RWPE2 (cell line): ENCODE measurements at places on chromosomes 12 and 14.

DNA sequence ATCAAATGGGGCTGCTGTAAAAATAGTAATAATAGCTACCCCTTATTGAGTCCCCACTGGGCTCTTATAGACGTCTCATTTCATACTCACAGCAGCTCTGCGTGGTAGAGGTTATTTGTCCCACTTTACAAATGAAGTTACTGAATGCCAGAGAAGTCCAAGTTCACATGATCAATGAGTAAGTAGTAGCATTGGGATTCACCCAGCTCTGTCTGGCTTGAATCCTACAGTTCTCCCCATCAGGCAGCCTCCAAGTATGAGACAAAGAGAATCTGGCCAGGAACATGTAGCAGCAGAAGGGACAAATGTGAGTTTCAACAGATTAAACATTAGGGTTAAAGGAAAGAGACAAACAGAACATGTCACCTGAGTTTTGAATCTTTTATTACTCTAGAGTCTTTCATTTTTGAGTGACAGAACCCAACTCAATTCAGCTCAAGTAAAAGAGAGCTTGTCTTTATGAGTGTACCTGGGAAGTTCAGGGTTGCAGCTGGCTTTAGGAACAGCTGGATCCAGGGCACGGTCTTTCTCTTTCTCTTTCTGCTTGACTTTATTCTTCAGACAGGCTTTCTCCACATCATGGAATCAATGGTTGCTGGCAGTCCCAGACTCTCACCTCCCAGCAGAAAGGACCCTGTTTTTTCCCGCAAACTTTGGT is 64.1 kb upstream of the JDP2 start:
- no peak overlapping the region for H3K27ac ChIP-seq
- no peaks in the 10 kb centered on the region for H3K36me3 ChIP-seq
- H3K4me3 ChIP-seq = no peak overlapping the region
- no peaks in the 10 kb centered on the region for H3K4me1 ChIP-seq
- DNase-seq = no peak

DNA sequence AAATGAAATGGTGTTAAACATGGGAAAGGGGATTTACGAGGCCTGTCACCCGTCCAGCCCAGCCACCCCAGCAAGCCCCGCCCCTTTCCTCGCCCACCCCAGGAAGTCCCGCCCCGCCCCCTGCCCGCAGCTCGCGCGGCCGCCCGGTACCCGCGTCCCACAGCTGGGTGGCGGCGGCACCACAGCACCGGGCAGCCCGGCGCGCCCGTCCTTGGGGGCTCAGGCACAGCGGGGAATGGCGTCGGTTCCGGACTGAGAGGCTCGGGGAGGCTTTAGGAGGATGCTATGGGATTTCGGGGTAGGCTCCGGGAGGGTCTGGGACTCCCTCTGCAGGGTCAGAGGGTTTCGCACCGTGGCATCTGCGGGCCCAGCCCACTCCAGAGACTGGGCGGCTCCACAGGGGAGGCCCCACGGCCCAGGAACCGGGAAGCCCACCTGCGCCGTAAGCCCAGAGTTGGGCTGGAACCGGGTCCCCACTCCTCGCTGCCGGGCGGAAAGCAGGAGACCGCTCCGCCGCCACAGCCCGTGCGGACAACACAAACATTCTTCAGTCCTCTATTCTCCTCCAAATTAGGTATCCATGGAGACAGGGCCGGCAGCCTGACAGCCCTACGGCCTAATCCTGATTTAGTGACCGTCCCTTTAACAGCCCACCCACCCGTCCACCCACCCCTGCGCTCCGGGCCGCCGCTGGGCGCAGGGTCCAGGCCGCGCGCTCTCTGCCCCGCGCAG is 1.4 kb downstream of the FIGNL2 start:
- H3K27me3 ChIP-seq = peaks cover 51% of the 10 kb centered on the region
- H3K27ac ChIP-seq = no peak overlapping the region
- H3K4me1 ChIP-seq = no peaks in the 10 kb centered on the region
- peak overlapping the region; percentile 19 for H3K4me3 ChIP-seq
- no peaks in the 10 kb centered on the region for H3K36me3 ChIP-seq
- DNase-seq = no peak

GRCh38 chr12:110816248-110816647 is 30.5 kb upstream of the CCDC63 start:
- no peak for DNase-seq
- H3K4me3 ChIP-seq = no peak overlapping the region
- H3K27me3 ChIP-seq = no peaks in the 10 kb centered on the region
- H3K27ac ChIP-seq = no peak overlapping the region
- H3K36me3 ChIP-seq = no peaks in the 10 kb centered on the region

GRCh38 chr14:60734465-60735242 is at the start of gene MNAT1:
Gene MNAT1, plus strand, starts transcription at chr14:60734761. Its CDS starts 102 bp downstream, at chr14:60734863.
- no peaks in the 10 kb centered on the region; the same call in 1 of the 2 replicates for H3K36me3 ChIP-seq
- peak; percentile 86 for DNase-seq
- no peaks in the 10 kb centered on the region for H3K27me3 ChIP-seq
- H3K4me1 ChIP-seq = peaks cover 12% of the 10 kb centered on the region
- peak within 1 kb of the TSS; percentile 74 for H3K4me3 ChIP-seq

DNA sequence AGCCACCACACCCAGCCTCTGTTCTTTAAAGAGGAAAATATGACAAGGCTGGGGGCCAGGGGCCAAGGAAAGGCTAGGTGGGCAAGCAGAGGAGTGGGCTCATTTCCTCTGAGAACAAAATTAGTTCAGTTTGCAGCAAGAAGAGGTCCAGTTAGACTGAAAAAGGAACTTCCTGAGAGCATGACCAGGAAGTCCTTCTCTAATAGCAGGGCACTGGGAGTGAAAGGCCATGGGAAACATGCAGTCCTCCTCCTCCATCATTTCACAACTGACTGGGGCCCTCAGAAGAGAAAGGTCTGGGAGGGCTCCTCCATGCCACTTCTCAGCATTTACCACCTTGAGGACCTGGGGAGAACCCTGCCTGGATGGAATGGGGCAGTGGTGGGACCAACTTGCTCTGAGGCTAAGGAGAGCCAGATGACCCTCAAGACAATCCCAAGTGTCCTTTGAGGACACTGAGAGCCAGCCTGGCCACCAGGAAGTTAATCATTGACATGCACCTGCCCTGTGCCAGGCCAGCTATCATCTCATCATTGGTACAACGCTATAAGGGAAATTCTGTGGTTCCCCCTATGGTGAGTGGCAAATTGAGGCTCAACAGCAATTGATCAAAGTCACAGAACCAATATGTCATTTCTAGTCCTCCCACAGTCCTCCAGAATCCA is 2.0 kb downstream of the AQP2 start:
- peak; percentile 19 for DNase-seq
- H3K27me3 ChIP-seq = no peaks in the 10 kb centered on the region
- H3K4me3 ChIP-seq = no peak overlapping the region
- no peak overlapping the region for H3K27ac ChIP-seq
- no peaks in the 10 kb centered on the region for H3K4me1 ChIP-seq

DNA sequence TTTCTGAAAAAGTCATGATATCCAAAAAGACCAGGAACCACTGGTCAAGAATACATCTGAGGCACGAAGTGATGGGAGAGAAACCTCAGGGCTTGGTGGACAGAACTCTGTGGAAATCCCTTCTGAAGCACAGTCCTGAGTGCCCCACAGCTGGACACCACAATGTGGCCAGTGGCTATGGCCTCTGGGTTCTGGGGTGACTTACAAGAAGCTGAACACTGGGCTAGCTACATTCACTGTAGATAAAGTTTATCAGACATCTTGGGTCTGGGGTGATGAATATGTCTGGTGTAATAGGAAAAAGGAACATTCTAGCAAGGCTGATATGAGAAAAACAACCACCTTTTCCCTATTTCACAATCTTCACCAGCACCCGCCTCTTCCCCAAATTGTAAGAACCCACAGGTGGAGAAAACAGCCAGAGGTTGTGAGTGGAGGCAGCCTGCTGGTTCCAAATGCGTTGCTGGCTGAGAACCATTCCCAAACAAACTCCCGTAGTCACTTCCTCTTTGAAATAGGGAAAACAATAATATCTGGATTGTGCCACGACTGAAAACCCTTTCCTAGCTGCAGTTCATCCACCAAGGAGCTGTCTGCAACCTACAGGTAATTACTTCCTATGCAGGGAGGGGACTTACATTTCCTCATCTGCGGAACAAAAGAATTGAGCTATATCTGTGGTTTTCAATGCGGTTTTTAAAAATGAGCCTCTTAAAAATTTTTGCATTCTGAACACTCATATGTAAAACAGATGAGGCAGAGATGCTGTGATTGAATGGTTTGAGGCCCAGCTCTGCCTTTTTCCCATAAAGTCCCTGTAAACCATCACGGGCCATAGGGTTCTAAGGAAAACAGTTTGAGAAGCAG is 193.6 kb downstream of the SLC41A2 start:
- no peak overlapping the region for H3K4me3 ChIP-seq
- H3K27ac ChIP-seq = no peak overlapping the region
- no peaks in the 10 kb centered on the region for H3K36me3 ChIP-seq
- H3K4me1 ChIP-seq = no peaks in the 10 kb centered on the region
- H3K27me3 ChIP-seq = no peaks in the 10 kb centered on the region

- no peaks in the 10 kb centered on the region for H3K36me3 ChIP-seq
- H3K27ac ChIP-seq = no peak overlapping the region
- no peak for DNase-seq
- H3K27me3 ChIP-seq = no peaks in the 10 kb centered on the region
- H3K4me1 ChIP-seq = no peaks in the 10 kb centered on the region
These were observed 943.8 kb downstream of the SLC16A7 start for GRCh38 chr12:60539592-60539991.

DNA sequence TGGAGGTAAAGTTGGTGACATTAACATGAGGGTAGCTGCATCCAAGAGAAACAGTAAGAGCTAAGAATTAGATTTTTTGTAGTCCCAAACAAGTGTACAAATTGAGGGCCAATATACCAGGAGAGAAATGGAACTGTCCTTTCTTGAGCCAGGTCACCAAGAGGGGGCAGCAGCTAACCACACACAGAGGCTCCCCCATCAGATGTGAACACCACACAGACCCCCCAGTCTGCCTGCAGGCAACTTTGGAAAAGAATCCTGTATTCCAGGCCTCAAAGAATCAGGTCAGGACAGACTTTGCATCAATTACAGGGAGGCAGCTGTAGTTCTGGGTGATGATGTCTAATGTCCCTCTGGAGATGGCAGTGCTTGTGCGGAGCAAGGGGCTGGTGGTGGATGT is 77.9 kb downstream of the SPTB start:
- no peaks in the 10 kb centered on the region for H3K27me3 ChIP-seq
- DNase-seq = no peak
- no peak overlapping the region for H3K27ac ChIP-seq
- no peak overlapping the region for H3K4me3 ChIP-seq

- no peaks in the 10 kb centered on the region for H3K27me3 ChIP-seq
- no peak for DNase-seq
- no peak overlapping the region for H3K4me3 ChIP-seq
- no peaks in the 10 kb centered on the region for H3K36me3 ChIP-seq
- peak overlapping the region; percentile 38 for H3K27ac ChIP-seq
- peaks cover 23% of the 10 kb centered on the region for H3K4me1 ChIP-seq
These were observed 24.6 kb upstream of the FLVCR2 start for GRCh38 chr14:75553761-75554364.

- H3K4me3 ChIP-seq = no peak overlapping the region
- DNase-seq = no peak
- H3K27me3 ChIP-seq = no peaks in the 10 kb centered on the region
These were observed 7.0 kb upstream of the ATXN2 start for GRCh38 chr12:111605911-111606766.

GRCh38 chr14:71473843-71474242 is 458.4 kb upstream of the RGS6 start:
- no peaks in the 10 kb centered on the region for H3K36me3 ChIP-seq
- H3K4me1 ChIP-seq = peaks cover 32% of the 10 kb centered on the region
- no peak overlapping the region for H3K4me3 ChIP-seq

- H3K4me1 ChIP-seq = no peaks in the 10 kb centered on the region
- H3K4me3 ChIP-seq = no peak within 1 kb of the TSS
- no peaks in the 10 kb centered on the region for H3K27me3 ChIP-seq
- H3K27ac ChIP-seq = no peak within 1 kb of the TSS
These were observed at the start of gene TMEM119 for GRCh38 chr12:108597559-108598471. Gene TMEM119, minus strand, starts transcription at chr12:108598084. Its CDS starts 5,701 bp downstream, at chr12:108592383.

DNA sequence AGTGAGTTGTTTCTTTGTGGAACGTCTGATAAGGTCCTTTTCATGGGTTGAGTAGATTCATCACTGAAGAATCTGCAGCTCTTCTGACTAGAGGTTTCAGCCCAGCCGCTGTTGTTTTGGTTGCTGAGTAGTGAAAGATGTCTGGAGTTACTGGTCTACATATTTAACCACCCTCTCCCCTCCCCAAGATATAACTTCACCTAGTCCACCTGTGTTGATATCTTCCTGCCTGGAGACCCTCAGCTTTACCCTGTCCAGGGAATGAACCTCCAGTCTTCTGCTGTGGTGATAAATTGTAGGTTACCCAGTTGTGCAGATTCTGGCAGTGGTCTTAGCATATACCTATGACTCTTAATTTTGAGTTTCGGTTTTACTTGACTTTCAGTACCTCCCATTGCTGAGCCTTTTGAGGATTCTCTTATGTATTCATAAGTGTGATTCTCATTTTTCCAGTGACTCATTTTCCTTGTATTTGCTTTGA is 62.9 kb downstream of the CCDC91 start:
- DNase-seq = no peak
- no peaks in the 10 kb centered on the region for H3K36me3 ChIP-seq
- peaks cover 5% of the 10 kb centered on the region for H3K4me1 ChIP-seq

- H3K36me3 ChIP-seq = no peaks in the 10 kb centered on the region
- no peak for DNase-seq
- peaks cover 8% of the 10 kb centered on the region for H3K27me3 ChIP-seq
- no peak overlapping the region for H3K27ac ChIP-seq
These were observed 16.3 kb upstream of the NAV3 start for GRCh38 chr12:77814386-77814785.

DNA sequence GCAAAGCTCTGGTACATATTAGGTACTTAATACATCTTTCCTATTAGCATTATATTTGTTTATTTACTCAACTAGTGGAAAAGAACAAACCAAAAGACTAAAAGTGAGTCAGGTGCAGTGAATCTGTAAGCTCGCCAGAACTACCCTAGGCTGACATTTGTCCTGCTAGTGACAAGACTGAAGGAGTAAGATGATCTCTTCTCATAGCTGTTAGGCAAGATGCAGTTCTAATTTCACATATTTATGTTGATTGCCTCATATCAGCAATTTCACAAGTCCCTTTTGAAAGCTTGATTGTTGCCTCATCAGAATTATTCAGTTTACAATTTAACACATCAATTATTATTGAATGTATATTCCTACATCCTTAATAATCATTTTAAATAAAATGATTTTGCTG is 293.0 kb upstream of the NAV3 start:
- H3K36me3 ChIP-seq = no peaks in the 10 kb centered on the region
- H3K27me3 ChIP-seq = no peaks in the 10 kb centered on the region
- no peak overlapping the region for H3K27ac ChIP-seq
- DNase-seq = no peak
- H3K4me1 ChIP-seq = no peaks in the 10 kb centered on the region

DNA sequence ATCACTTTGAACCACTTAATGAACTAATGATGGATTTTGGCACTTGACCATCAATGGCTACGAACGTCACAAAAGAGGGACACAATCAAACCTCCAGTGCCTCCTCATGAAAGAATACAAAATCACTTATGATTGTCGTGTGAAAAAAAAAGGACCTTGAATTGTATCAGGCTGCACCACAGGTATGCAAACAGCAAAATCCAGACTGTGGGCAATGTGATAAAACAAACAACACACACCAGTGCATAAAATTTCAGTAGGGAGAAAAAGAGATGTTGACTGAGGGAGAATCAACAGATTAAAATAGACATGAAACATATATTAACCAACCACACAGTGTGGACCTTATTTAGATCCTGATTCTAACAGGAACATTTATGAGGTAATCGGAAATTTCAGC is 2.6 kb downstream of the TSPAN8 start:
- H3K27ac ChIP-seq = no peak overlapping the region
- no peaks in the 10 kb centered on the region for H3K36me3 ChIP-seq
- H3K4me1 ChIP-seq = no peaks in the 10 kb centered on the region
- DNase-seq = no peak

- no peak overlapping the region for H3K4me3 ChIP-seq
- H3K27me3 ChIP-seq = no peaks in the 10 kb centered on the region
- no peak overlapping the region for H3K27ac ChIP-seq
- H3K36me3 ChIP-seq = no peaks in the 10 kb centered on the region
- no peak for DNase-seq
- no peaks in the 10 kb centered on the region for H3K4me1 ChIP-seq
These were observed 96.4 kb upstream of the SOX5 start for GRCh38 chr12:24045816-24046257.
